Activated T-cell treated with anti-CD3 and anti-CD28 coated beads, Interleukin-2, amount 50 U/mL, for 4 hours (primary cell): ENCODE measurements at places on chromosomes 16 and 17.

DNA sequence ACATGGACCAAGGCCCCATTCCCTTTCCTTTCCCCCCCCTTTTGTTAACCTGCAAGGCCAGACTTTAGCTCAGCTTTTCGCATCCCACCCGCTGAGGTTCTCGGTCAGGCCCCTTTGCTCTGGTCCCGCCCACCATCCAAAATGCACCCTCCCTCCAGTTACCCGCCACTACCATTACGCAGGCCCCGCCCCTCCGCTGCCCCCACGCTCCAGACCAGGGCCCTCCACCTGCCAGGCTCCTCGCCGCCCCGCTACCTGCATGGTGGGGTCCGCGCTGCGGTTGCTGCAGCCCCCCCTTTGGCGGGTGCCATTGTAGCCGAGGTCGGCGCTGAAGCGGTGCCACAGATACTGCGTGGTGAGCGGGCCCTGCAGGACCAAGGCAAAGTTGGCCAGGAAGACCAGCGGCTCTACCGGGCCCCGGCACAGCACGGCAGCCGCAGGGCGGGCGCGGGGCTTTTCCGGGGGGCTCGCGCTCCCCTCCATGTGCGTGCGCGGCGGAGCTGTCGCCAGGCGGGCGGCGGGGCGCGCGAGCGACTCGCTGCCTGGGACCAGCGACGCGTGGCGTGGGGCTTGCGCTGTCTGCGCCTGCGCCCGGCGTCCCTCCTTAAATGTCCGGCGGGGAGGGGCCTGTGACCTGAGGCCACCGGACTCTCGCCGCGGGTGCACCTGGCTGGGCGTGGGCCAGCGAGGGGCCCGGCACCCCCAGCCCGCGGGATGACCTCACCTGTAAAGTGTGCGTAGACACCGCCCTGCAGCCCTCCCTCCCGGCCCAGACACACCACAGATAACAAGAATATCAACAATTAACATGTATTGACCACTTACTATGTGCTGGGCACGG is at the start of gene SLC46A1:
SLC46A1 (minus strand) TSS at position 581 of the 841 bp plus-strand sequence; CDS start at position 483, 98 bp downstream.
- DNase-seq: peak; percentile 27

DNA sequence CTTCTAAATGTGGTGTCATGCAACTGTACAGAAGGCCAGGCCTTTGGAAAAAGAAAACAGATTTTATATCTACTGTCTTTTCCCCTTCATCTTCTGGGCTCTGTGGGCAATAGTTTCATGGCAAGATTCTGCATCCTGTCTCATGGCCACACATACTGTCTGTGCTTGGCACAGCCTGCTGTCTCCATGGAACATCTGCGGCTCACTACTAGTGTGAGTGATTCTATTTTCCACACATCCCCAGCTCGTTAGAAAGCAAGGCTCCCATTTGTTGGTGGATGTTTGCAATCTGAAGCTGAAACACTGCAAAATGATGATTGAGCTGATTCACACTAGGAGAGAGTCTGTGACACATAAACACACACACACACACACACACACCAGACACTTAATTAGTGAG is 32.4 kb downstream of the CACNG3 start:
- no peak for DNase-seq

DNA sequence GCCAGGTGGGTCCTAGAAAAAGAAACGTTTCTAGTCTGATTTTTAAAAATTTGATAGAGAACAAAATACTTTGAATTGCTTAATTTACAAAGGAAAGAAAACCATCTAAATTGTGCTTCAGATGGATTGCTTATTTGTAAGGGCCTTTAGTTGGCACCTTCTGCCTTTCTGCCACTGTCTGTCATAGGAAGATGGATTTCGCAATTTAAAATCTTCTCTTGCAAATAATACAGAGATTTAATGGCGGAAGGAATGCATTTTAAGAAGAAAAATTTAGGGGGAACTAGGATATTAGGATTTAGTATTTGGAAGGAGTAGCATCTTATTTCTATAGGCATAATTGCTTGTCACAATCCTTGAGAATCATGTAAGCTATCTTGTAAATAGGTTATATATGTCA is 175.5 kb upstream of the RBL2 start:
- no peak for DNase-seq

DNA sequence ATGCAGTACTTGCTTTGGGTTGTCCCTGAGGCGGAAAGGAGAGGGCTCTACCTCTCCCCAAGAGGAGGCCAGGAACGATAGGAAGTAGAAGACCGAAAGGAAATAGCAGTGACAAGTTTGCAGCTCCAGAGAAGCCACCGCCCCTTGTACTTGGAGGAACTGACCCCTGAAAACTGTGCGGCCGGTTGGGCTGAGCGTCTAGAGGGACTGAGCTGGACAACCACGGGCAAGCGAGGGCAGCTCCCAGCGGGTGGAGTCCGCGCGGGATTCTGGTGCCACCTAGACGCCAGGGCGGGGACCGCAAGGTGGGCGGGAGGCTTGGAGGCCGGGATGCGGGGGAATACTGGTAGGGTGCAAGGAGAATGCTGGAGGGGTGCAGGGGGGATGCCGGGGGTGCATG is 1.3 kb upstream of the SLC6A4 start:
- DNase-seq: no peak

DNA sequence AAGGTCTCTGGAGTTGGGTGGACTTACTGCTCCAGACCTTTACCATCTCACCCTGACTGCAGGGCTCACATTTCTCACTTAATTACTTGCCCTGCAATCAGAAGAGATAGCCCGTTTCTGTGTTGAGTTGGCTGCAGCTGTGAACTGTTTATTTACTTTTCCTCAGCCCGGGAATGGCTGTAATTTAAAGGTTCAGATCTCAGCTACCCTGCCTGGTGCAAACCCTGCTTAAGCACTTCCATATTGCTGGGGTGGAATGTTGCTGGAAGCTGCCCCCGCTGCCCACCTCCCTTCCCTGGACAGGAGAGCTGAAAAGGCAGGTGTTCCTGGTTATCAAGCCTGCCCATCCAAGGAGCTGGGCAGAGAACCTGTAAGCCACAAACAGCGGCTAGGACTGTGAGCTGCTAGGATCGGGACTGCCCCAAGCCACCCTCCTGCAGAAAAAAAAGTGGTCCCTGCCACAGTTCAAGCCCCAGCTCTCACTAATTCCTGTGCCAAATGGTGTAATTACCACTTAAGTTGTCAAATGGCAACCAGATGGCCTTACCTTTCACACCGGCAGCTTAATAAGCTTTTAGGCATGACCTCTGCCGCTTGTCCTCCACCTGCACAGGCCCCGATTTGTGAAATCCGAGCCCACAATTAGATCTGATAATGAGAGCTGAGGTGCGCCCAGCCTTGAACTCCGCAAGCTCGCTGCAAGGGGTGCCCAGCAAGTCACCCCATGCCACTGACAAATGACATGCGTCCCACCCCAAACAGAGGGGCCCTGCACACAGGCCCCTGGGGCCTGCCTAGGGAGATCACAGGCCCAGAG is 269.8 kb downstream of the C16orf95 start:
- no peak for DNase-seq

DNA sequence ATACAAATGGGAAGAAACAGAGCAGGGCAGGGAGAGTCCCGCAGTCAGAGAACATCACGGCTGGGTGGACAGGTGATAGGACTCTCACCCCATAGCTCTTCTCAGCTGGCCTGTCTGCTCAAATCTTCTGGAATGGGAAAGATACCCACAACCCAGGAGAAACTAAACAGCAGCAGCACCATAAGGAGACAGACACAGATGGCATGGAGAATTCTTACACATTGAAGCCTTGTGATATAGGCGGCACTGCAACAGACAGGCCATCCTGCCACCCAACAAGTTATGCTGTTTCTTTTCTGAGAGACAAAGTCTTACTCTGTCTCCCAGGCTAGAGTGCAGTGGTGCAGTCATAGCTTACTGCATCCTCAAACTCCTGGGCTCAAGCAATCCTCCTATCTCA is 8.6 kb upstream of the ANKRD40CL start:
- DNase-seq: no peak

- DNase-seq: no peak
Measured at GRCh38 chr16:75238132-75238852, 13.1 kb downstream of the BCAR1 start.

GRCh38 chr16:10876799-10877341 is at the start of gene CIITA:
Gene CIITA (plus strand): TSS chr16:10877202. CDS start chr16:10877331, 129 bp downstream.
- DNase-seq: peak; percentile 17

DNA sequence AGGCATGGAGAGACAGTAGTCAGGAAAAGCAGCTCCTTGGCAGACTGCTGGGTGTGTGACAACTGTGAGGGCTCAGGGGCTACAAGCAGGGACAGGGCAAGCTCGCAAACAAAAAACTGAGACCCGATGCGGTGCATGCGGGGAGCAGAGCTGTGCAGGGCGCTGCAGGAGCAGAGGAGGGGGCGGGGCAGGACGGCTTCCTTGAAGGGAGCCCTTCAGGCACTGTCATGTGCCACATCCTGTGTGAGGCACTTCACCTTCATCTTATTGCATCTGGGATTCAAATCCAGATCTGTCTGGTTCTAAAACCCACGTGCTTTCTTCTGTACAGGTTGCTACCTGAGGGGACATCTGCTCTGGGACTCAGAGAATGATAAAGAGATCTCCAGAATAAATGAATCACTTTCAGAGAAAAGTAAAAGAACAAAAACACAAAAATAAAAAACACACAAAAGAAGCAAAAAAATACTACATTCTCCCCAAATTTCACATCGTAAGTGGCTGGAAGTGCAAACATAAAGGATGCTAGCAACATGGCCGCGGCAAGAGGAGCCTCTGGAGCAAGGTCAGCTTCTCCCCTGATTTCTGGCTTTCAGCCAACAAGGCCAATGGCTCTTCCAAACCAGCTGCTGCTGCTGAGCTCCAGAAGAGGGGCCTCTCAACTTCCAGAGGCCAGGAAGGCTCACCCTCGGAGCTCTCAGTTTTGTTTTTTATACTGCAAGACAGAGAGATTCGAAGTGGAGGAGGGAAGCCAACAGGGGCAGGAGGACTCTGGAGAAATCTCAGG is 14.2 kb downstream of the LYRM9 start:
- DNase-seq: no peak

GRCh38 chr17:59777033-59777432 is 69.6 kb downstream of the VMP1 start:
- DNase-seq: no peak

DNA sequence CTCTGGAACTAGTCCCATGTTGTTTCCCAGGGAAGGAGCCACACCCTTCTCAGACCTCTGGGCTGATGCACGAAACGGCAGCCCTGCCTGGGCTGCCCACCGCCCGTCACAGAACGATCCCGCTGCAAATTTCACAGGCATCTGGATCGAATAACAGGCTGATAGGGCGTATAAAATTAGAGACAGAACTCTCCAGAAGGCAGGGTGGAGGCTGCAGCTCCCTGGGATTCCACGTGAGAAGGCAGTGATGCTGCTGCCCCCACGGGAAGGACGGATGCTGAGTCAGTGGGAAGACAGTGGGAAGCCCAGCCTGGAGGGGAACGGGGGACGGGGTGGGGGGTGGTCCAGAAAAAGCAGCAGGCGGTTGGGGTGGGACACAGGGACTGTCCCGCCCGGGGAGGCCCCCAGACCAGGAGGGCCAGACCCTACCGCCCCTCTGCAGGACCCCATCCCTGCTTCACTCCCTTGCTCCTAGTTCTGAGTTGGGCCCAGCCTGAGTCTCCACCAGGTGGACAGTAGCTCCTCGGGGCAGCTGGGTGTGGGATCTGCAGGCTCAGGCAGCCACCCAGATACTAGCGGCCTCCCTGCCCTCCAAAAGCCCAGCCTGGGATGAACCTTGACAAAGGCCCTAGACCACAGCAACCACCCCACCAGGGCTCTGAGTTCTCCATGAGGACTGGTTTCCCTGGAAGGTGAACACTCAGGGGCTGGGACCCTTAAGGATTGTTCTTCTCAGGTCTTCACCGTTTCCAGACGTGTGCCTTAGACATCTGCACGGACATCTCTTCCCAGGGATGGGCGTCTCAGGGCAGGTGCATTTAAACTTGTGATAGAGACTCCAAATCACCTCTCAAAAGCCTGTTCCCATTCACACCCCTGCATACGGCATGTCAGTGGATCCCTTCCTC is 117.8 kb downstream of the METRNL start:
- DNase-seq: no peak

DNA sequence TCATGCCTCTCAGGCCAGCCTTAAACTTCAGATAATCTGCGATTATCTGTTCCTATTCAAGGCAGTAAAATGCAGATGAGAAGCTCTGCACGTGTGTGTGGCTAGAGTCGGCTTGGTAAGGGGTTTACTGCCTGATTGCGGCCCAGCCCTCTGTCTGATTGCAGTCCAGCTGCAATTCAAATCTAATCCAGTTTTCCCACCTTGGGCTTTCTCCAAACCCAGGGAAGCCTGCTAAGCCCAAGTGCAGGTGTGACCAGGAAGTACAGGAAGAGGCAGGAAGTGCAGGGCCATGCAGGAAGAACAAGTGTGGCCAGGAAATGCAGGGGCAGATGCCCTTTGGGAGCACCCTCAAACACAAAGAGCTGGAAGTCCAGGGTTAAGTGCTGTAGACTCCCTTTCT is 314.9 kb downstream of the CEP112 start:
- DNase-seq: no peak

GRCh38 chr16:71364133-71364681 is 5.7 kb downstream of the CALB2 start:
- DNase-seq: no peak

- DNase-seq: no peak
Measured at GRCh38 chr17:66262767-66263166, 33.6 kb upstream of the APOH start.

GRCh38 chr17:32998111-32998886 is 6.7 kb downstream of the SPACA3 start:
- peak; percentile 67 for DNase-seq

- no peak for DNase-seq
Measured at GRCh38 chr17:82941021-82942001, 101.5 kb upstream of the ZNF750 start.

DNA sequence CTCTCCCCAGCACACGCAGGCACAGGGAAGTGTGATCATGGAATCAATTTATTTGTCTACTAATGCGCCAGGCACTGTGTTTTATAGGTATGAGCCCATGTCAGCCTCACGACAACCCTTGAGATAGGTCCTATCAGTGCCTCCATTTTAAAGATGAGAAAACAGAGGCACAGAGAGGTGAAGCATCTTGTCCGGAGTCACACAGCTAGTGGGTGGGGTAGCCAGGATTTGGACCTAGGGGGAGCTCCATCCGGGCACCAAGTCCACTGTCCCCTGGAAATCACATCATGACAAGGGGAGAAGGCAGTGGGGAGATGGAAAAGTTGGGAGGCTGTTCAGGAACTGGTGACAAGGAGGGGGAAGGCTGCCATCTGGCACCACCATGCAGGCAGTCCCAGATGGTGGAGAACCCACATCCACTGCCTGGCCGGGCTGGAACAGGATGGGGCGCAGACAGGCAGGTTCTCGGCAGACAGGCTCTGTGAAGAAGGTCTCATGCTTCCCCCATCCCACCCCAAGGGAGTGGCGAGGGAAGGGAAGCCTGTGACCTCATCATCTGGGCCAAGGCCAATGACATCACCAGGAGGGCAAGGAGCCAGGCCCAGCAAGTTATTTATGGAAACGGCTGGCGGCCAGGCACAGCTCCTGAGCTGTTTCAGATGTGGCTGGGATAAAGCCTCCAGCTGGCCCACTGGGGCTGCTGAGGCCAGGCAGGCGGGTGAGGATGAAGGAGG is 126.0 kb upstream of the SDK2 start:
- no peak for DNase-seq

GRCh38 chr16:7313170-7313569 is 19.5 kb upstream of the RBFOX1 start:
- no peak for DNase-seq
